ENCODE measurements at places on chromosomes 12 and 14.
A peak's percentile ranks its signal among the peaks of the same experiment; 100 is the strongest.

DNA sequence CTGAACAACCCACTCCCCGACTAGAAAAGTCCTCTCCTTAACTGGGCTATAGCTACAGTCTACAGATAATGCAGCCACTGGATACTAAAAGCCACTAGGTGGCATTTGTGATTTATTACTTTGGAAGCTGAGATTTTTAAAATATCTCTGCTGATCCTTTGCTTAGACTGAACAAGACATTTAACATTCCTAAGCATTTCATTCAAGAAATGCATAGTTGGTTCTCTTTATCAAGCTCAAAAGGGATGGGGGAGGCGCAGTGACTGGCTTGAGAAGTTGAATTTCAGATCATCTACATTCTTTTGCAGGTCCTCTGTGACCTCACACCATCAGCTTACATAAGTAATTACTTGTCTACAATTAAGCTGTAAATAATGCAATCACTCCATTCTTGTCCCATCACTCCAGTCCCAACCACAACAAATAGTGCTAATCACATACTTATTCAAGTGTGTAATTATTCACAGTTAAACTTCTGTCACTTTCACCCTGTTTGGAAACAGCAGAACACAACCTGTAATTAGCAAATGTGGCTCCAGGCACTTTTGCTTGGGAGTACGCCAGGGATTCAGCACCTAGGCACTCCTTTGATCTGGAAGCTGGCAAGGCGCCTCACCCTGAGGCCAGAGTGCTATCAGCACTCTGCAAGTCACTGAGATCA, 203.6 kb downstream of the NOVA1 start:
- no peak for DNase-seq

- DNase-seq = no peak
Measured at GRCh38 chr12:44930972-44931600, 55.0 kb upstream of the NELL2 start.

DNA sequence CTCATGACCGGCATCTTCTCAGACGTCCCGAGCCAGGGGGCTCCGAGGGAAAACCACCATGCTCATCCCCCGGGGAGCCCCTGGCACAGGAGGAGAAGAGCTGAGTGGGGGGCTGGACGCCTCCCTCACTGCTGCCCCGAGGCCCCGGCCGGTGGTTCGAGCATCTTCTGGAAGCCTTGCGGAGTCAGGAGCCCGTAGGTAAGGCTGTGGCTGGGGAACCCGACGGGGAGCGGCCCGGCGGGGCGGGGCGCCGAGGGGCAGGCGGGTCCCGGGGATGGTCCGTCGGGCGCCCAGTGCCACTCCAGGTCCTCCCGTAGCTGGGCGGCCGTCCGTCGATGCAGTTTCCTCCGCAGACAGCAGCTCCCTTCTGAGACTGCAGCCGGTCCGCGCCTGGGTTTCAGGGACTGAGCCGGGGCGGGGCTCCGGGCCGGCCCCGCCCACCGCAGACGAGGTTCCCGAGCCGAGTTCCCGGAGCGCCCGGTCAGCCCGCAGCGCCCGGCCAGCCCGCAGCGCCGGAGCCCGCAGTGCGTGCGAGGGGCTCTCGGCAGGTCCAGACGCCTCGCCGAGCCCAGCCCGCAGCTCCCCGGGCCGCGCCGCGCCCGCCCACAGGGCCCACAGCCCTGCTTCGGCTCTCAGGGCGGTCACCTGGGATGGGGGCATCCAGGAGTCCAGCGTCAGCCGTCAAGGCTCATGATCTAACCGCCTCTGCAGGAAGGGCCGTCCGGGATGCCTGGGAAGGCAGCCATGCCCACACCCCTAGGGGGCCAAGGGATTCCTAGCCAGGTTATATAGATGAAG, at the start of gene PGF:
TSS of gene PGF (minus strand) at position 369 of the 798 bp plus-strand sequence. CDS start at position 14, 355 bp downstream.
- DNase-seq = peak; percentile 48

DNA sequence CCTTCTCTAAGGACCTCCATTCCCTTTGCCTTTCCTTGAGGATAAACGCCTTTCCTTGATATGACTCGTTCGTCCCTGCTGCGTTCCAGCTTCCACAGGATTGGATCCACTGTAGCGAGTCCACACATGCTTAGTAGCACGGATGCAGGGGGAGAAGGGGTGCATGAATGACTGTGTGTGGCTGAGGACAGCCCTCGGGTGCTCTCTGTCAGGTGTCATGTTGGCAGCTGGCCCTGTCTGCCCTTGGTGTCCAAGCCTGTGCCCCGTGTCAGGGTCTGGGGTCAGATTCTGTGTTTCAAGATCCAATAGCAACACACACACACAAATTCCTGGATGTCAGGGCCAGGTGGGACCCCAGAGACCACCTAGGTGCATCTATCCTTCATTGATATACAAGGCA, 17.5 kb upstream of the KRT80 start:
- no peak for DNase-seq

- no peak for DNase-seq
Measured at GRCh38 chr12:93823616-93824391, 146.6 kb downstream of the CRADD start.

- no peak for DNase-seq
Measured at GRCh38 chr14:73718418-73719251, 4.5 kb upstream of the PNMA1 start.

DNA sequence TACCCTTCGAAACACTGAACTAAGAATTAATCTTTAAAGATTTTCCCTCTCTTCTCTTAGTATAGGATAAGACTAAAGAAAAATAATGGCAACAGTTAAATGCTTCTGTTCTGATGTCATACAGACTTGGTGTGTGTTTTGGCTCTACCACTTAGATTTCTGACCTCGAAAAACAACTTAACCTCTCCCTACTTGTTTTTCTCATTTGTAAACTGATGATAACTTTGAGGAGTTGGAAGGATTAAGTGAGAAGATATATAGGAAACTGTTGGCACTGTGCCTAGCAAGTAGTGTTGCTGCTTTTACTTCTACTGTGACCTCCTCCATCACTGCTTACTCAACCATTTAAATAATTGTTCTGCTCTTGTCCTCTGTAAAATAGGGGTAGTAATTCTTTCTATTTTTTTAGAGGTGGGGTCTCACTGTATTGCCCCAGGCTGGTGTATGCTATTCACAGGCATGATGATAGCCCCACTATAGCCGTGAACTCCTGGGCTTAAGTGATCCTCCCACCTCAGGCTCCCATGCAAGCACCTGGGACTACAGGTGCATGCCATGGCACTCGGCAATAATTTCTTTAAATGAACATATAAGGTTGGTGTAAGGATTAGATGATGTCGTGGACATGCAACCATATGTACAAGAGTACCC, 22.4 kb downstream of the PALS1 start:
- no peak for DNase-seq

GRCh38 chr12:62332598-62332997, 72.4 kb downstream of the USP15 start:
- no peak for DNase-seq

GRCh38 chr12:13203034-13203922, 6.8 kb downstream of the EMP1 start:
- no peak for DNase-seq

DNA sequence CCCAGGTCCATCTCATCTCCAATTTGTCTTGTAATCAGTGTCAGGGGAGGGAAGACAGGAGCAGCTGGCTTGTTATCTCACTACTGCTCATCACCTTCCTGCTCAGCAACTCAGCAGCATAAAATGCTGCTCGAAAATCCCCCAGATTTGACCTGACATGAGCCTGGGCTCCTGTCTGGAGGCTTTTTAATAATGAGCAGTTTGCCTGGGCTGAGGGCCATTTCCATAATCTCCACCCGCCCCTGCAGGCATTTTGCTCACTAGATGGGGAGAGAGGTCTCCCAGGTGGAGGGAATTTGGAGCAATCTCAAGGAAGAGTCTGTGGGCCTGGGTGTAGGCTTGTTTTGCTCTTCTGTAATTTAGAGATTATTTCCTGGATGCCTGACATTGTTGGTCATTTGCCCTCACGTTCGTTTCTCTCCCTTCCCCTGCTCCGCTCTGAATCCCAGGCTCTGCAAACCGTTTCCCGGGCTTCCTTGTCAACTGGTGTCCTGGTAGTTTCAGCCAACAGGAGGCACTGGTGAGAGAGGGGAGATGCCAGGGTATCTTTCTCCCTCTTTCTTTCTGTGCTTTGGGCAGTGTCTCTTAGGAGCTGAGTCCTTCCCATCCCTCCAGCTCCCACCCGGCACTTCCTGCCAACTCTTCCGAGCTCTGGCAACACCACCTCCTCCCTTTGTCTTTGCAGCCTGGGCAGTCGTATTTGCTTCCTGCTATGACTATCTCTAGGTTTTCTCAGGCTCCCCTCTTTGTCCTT, 299.2 kb downstream of the GLT1D1 start:
- DNase-seq = no peak

DNA sequence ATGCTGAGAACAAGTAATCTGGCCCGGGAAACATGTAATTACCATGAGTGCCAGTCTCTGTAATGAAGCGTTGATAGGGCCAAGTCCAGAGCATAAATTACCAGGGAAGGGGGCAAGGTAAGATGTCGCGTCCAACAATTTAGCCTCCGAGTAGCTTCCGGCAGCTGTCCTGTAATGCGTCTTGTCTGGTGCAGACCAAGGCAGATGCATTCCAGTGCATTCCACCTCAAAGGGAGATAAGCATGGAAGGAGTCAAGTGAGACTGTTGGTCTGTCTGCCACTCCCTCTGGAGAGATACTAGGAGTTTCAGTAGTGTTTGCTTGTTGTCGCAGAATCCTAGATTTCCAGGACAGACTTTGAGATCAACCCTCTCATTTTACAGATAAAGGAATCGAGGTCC, 218.3 kb downstream of the AACS start:
- no peak for DNase-seq

DNA sequence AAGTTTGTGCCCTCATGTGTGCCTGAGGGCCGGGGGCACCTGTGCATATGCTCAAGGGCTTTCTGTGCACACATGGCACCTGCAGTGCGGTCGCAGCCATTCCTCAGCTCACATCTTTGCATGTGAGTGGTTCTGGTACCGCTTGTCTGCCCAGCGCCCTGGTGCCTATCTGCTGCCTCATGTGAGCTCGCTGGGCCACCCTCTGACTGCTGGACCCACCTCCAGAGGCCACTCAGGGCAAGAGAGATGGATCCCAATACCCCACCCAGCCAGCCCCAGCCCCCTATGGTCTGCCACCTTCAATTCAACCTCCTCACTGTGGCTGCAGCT, 5.4 kb upstream of the AMN start:
- no peak for DNase-seq

DNA sequence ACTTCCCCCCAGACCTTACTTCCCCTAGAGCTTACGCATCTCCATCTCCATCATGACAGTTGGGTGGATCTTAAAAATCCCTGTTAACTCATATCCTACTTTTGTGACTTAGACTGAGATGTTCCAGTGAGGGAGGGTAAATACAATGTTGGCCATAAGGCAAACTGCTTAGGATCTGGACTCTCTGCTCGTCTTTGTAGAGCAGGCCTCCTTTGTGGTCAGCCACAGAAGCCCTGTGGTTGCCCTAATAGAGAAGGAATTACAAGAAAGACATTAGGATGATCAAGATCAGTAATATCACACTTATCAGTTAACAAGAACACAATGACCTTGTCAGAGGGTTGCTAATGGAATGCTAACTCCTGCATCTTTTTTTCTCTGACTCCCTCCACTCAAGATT, 52.0 kb downstream of the TMEM132C start:
- DNase-seq = no peak

- no peak for DNase-seq
Measured at GRCh38 chr12:121767525-121768016, 25.9 kb downstream of the RHOF start.

GRCh38 chr12:51393676-51394545, 2.7 kb upstream of the GALNT6 start:
- DNase-seq = no peak

DNA sequence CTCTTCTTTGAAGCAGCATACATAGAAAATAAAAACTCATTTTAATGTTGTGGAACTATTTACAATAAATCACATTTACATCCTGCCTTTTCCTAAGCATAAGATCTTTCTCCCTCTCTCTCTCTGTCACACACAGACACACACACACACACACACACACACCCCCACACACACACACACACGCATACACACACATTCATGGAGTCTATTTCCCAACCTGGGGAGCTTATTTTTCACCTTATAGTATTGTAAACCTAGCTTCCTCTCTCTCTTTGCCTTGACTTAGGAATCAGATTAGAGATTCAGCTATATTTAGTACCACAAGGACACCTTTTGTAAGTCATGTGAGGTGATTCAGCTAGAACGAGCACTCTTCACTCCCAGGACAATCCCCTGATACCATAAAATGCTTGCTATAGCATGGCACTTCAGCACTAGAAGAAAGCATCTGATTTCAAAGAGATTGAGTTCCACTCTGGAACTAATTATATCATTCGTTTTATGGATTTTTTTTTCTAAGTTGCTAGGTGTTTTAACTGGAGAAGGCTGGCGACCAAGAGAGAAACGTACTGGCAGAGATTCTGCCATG, 23.6 kb downstream of the TMEM30B start:
- DNase-seq = no peak

GRCh38 chr12:45587877-45588533, 141.5 kb upstream of the ARID2 start:
- no peak for DNase-seq

GRCh38 chr12:121536054-121536898, 44.5 kb downstream of the KDM2B start:
- peak; percentile 93 for DNase-seq

- DNase-seq = no peak
Measured at GRCh38 chr12:129331356-129332085, 478.2 kb downstream of the GLT1D1 start.

DNA sequence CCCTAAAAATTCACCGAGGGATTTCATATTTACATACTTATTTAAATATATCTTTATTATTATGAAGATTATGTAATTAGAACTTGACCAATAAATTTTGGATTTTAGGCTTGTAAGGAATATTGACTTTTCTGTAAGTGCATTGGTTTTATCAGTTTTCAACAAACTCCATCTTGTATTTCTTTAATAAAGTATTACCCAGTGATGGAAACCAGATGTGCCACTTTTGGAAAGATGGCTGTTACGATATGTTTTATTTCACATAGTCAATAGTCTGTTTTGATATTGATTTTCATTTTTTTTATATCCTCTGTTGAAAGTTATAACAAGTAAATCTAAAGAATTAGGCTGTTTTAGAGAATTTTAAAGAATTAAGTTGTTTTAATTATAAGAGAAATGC, 1.8 kb downstream of the MON2 start:
- DNase-seq = no peak

GRCh38 chr12:22042976-22043669, 2.9 kb upstream of the CMAS start:
- DNase-seq = no peak

- DNase-seq = peak; percentile 62
Measured at GRCh38 chr14:24411443-24412389, 12.9 kb downstream of the NYNRIN start.

DNA sequence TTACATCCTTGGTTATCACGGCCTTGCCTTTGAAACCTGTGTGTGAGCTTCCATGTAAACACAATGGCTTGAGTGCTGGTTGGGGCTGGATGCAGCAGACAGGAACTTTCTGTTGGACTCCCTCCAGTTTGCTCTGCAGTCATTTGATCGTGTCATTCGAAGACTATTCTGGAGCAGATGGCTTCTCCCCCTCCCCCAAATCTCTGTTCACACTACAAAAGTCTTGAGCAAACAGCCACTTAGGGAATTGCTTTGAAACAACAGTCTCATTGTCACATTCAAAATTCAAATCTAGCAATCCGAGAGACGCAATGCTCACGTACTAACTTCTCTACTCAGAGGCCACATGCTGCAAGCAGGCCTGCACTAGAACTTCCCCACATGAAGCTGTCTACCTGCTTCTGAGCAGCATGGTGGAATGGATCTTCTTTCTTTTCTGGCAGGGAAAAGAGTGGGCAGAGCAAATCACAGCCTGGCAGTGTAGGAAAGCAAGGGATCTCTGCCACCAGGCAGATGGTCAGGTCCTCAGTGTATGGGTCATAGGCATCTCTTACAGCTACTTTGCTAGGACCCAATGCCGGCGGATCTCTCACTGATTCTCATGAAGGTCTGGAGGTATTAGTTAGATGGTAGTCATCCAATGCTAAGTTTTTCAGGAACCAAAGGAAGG, 214.2 kb downstream of the PPM1H start:
- DNase-seq = no peak
